Lower lobe of right lung (tissue), 2 donors: ENCODE measurements at places on chromosomes 16 and 17. TPM values are rescaled to one million over a fixed set of nuclear protein-coding genes. Genes with fewer than 3 reads are reported as not detected.

GRCh38 chr17:59349178-59349577, 17.7 kb downstream of the YPEL2 start:
- no peak overlapping the region for H3K27ac ChIP-seq
- peaks cover 45% of the 10 kb centered on the region for H3K4me1 ChIP-seq
- no peak for DNase-seq
- peaks cover 9% of the 10 kb centered on the region for H3K36me3 ChIP-seq
- no peak overlapping the region for H3K4me3 ChIP-seq
- no peaks in the 10 kb centered on the region for H3K27me3 ChIP-seq

DNA sequence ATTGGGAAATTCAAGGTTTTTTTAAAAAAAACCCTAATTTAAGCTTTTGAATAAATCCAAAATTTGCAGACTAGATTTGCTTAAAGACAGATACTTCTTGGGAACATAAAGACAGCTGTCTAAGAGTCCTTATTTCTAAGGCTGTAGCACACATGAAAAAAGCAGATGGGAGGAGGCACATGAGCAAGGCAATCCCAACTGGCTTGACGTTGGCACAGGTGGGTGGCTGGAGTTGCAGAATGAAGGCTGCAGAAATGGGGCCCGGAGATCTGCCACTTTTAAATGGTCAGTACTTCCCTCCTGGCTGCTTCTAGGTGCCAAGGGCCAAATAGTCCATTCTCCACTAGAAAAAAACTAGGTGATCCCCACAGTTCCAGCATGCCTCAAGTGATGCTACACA, 4.4 kb downstream of the KIAA0753 start:
- H3K4me3 ChIP-seq, result no peak overlapping the region
- no peak for DNase-seq
- peaks cover 39% of the 10 kb centered on the region for H3K36me3 ChIP-seq

DNA sequence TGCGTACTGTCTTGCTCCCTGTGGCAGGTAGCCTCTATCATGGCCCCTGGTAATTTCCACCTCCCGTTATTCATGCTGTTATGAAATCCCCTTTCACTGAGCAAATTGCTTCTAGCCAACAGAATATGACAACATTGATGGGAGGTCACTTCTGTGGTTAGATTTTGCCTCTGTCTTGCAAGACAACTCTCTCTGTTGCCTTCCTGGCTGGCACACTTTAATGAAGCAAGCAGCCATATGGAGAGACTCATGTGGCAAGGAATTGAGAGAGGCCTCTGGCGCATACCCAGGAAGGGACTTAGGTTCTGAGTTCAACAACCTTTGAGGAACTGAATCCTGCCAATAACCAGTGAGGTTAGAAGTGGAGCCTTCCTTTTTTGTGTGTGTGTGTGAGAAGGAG, 51.8 kb upstream of the GPRC5B start:
- H3K27me3 ChIP-seq, result peaks cover 8% of the 10 kb centered on the region
- no peaks in the 10 kb centered on the region for H3K4me1 ChIP-seq

- no peak overlapping the region for H3K4me3 ChIP-seq
- DNase-seq, result no peak
- no peak overlapping the region for H3K27ac ChIP-seq
- no peaks in the 10 kb centered on the region for H3K4me1 ChIP-seq
- H3K27me3 ChIP-seq, result no peaks in the 10 kb centered on the region
- H3K36me3 ChIP-seq, result no peaks in the 10 kb centered on the region
These were observed 27.5 kb downstream of the MAF start for GRCh38 chr16:79573071-79573470.

GRCh38 chr16:71781741-71782140, 26.9 kb downstream of the AP1G1 start:
- no peak overlapping the region for H3K27ac ChIP-seq
- H3K4me1 ChIP-seq, result peaks cover 20% of the 10 kb centered on the region
- no peak overlapping the region for H3K4me3 ChIP-seq
- H3K36me3 ChIP-seq, result peaks cover 45% of the 10 kb centered on the region
- DNase-seq, result no peak

DNA sequence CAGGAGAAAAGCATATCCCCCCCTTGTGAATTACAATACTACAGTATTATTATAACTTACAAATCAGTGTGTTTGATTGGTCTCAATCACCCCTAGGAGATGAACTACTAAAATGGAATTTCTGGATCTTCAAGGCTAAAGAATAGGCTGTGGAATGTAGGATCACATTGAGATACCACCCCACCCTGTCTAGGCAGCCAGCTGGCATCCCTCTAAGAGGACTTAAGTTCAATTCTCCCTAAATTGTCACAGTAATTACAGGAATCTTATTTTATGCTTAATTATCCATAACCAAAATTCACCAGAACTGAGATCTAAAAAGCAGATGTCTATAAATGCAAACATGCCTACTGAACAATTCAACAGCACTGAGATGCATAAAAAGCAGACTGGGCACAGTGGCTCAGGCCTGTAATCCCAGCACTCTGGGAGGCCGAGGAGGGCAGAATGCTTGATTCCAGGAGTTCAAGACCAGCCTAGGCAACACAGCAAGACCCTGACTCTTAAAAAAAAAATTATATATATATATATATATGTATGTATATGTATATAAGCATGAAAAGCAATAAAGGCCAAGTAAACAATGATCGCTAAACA, 12.0 kb downstream of the AP1G1 start:
- H3K4me3 ChIP-seq, result no peak overlapping the region
- H3K27me3 ChIP-seq, result no peaks in the 10 kb centered on the region
- H3K36me3 ChIP-seq, result peaks cover 50% of the 10 kb centered on the region
- no peak for DNase-seq
- H3K27ac ChIP-seq, result no peak overlapping the region

- H3K27ac ChIP-seq, result peak overlapping the region; percentile 81
- DNase-seq, result no peak
- peak overlapping the region; percentile 95 for H3K4me3 ChIP-seq
- H3K36me3 ChIP-seq, result peaks cover 16% of the 10 kb centered on the region
These were observed 977 bp downstream of the NAGPA start for GRCh38 chr16:5032748-5033167.

DNA sequence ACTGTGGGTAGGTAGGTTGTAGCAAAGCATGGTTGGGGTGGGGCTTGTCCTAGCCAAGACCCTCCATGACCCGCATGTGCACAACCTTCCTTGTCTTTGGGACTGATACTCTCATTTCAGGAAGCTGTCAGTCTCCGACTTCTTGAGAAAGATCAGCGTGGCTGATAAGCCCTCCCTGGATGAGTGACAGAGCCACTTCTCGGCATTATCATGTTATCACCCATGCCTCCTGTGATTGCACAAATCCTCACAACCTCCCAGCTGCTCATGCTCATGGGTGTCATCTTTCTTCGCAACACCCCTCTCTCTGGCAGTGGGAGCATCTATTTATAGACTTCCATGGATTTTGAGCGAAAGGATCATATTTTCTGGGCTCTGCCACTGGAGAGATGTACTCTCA, 314.2 kb downstream of the FOXL1 start:
- no peak overlapping the region for H3K4me3 ChIP-seq
- H3K4me1 ChIP-seq, result no peaks in the 10 kb centered on the region
- H3K36me3 ChIP-seq, result no peaks in the 10 kb centered on the region

GRCh38 chr16:67661886-67662652, 1.3 kb downstream of the PARD6A start:
- H3K27me3 ChIP-seq, result no peaks in the 10 kb centered on the region
- H3K4me1 ChIP-seq, result peaks cover 36% of the 10 kb centered on the region
- no peak overlapping the region for H3K4me3 ChIP-seq
- peaks cover 29% of the 10 kb centered on the region for H3K36me3 ChIP-seq
- no peak for DNase-seq

GRCh38 chr17:49822829-49823228, 25.0 kb downstream of the TAC4 start:
- no peak overlapping the region for H3K27ac ChIP-seq
- peaks cover 28% of the 10 kb centered on the region for H3K4me1 ChIP-seq
- no peaks in the 10 kb centered on the region for H3K27me3 ChIP-seq
- no peak for DNase-seq

ICAM2 gene
- 69.2 TPM for total RNA-seq

JUP gene
- total RNA-seq, result 92.5 TPM

SPNS2 gene
- total RNA-seq, result 42.0 TPM

RND2 gene
- total RNA-seq, result 0.53 TPM

TMEM98 gene
- total RNA-seq, result 47.9 TPM
